ENCODE measurements at places on chromosomes 11 and 22.

GRCh38 chr11:41286751-41287150 lies 172.7 kb downstream of the LRRC4C start:
- DNase-seq: no peak

GRCh38 chr22:41966607-41967240 lies 2.5 kb upstream of the SEPTIN3 start:
- DNase-seq: no peak

DNA sequence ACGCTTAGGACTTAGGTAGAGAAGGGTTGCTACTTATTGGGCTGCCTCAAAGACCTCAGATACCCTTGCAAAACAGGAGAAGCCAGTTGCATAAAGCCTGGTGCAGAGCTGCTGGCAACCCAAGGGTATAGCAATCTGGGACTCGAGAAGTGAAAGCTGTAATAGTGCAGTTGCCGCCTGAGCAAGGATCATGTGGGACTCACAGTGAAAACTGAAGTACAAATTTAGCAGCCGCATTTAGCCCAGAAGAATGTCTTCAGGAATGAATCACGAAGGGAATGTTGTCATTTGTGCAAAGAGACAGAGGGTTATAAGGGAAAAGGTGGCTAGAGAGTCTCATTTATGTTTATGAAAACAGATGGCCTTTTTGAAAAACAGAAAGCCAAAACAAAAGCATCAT lies 267.2 kb downstream of the TENM4 start:
- DNase-seq: no peak

DNA sequence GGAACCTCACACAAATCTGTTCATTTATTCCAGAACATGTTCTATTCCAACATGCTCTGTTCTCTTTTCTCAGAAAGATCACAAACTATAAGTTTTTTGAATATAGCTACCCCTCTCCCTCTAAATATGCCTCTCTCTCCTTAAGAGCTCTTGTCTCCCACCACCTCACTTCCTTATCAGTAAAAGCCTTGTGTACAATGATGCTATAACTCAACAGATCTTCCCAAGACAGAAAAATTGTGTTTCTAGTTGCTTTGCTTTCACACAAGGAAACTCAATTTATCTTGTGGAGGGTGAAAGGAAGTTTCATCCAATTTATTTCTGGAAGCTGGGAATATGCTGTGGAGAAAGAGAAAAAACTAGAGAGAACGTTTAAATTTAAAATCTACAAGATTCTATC lies 64.4 kb downstream of the FAM76B start:
- DNase-seq: no peak
